RKO (cell line): ENCODE measurements at places on chromosomes 6 and 20.

GRCh38 chr20:14055127-14055742 lies 59.9 kb downstream of the MACROD2 start:
- peak; percentile 80 for DNase-seq

GRCh38 chr6:92047152-92047850 lies 1372.1 kb downstream of the EPHA7 start:
- no peak for DNase-seq

DNA sequence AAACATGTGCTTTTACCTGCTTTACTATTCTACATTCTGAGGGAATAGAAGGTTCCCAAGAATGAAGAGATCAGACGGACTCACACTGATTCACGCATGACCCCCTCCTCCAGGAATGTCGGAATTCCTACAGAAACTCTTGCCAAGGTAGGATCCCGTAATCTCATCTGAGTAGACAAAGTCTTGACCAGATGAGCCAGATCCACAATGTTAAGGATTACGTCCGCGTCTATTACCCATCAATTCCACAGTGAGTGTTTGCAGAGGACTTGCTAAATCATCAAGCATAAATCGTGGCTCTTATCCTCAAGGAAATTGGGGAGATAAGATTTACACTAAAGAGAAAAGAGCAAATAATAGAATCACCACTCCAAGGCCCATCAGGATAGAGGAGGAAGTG lies 245.9 kb upstream of the FOXQ1 start:
- no peak for DNase-seq

DNA sequence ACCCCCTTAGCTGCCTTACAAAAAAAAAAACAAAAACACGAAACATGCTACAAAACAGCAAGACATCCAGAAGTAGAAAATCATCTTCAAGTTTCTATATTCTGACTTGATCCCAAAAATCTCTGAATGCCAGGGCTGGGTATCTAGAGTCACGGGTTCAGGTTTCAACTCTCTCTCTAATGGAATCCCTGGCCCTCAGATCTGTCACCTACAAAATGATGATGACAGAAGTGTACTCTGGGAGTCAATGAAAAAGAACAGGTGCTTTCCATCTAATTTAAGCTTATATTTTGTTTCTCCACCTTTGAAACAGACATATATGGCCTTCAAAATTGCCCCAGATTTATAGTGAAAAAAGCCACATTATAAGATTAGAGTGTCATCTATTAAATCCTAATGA lies 18.3 kb downstream of the RTN4IP1 start:
- no peak for DNase-seq

DNA sequence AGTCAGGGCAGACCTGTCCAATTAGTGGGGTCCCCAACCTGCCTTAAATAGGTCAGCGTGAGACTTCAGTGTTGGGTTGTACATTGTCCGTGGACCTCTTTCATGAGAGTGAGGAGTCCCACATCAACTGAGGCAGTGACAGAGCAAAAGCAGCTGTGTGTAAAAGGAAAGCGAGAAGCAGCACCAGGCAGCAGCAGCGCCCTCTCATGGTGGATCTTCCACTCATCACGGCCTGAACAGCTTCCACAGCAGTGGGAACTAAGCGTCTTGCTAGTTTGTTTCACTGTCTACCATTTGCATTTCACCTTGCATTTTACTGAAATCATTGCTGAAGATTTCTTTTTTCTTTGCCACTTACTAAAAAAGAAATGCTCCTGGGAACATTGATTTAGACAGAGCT lies 333.8 kb downstream of the PKHD1 start:
- no peak for DNase-seq

DNA sequence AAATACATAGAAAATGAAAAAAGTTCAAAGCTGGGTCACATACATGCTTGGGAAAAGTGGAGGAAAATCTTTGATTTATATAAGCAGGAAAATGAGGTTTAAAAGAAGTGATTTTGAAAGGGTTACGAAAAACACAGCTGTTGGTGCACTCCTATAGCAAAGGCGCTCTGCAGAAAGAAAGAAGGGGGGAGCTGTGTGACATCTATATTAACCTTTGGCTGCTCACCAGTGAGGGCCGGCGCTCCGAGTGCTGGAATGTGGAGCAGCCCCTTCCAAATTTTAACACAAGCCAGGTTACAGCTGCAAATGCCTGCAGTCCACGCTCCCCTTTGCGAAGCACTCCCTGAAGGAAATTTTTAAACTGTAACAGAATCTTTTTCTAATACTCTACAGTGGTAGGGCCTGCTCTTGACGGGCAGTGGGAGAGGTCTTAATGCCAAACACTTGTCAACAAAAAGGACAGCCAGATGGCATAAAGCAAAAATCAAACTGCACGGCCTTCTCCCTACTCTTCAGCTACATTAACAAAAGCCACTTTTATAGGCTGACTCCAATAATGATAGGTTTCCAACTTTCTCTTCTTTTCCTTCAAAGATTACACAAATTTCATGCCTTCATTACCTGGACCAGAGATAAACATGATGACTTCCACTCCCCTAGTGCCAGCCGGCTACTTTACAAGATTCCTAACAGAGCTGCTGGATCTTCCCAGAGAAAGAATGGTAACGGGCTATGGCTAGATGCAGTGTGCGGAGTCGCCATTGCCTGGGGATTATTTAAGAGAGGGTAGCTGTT lies 4.8 kb downstream of the BMP7 start:
- no peak for DNase-seq

DNA sequence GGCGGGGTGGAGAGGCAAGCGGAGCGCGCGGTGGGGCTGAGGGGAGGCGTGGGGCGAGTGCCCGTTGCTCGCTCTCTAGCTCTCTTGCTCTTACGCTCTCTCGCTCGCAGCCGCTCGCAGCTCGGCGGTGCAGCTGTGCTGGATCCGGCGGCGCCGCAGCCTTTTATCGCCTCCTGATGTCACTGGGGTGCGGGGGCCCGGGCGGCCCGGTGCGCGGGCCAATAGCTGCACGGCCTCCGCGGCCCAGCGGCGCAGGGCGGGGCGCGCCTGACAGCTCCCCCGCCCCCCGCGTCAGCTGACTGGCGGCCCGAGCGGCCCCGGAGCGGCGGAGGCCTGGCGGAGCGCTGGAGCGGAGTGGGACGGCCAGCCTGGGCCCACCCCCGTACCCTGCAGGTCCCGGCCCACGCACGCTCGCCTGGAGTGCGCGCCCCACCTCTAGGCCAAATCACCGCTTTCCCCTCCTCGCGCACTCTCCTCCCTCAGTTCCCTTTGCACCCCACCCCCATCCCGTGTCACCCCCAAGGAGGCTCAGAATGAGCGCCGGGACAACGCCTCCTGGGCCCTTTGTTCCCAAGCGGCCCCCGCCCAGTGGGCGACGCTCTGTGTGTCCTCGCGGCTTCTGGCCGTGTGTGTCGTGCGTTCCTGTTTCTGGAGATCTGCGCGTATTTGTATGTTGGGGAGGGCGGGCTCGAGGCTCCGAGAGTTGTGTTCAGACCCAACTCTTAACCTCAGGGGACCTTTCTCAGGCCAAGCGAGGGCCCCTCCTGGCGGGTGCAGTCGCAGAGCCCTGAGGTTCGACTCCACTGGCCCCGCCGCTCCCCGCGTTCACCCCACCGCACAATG lies at the start of gene MAFB:
Gene MAFB (minus strand): TSS at position 137 of the 843 bp plus-strand sequence. CDS start 386 bp downstream, outside the sequence.
- DNase-seq, result no peak

- DNase-seq, result no peak
Measured at GRCh38 chr20:57200882-57201695, 65.4 kb downstream of the BMP7 start.

- DNase-seq, result peak; percentile 58
Measured at GRCh38 chr6:168060521-168060931, 18.5 kb downstream of the FRMD1 start.

GRCh38 chr6:29810371-29810770 lies 17.3 kb upstream of the HLA-G start:
- DNase-seq, result no peak

GRCh38 chr6:126113261-126113660 lies 126.9 kb downstream of the TRMT11 start:
- no peak for DNase-seq

GRCh38 chr6:143248359-143248758 lies 187.7 kb downstream of the AIG1 start:
- DNase-seq, result no peak

- DNase-seq, result no peak
Measured at GRCh38 chr6:80547827-80548226, 441.4 kb downstream of the BCKDHB start.

DNA sequence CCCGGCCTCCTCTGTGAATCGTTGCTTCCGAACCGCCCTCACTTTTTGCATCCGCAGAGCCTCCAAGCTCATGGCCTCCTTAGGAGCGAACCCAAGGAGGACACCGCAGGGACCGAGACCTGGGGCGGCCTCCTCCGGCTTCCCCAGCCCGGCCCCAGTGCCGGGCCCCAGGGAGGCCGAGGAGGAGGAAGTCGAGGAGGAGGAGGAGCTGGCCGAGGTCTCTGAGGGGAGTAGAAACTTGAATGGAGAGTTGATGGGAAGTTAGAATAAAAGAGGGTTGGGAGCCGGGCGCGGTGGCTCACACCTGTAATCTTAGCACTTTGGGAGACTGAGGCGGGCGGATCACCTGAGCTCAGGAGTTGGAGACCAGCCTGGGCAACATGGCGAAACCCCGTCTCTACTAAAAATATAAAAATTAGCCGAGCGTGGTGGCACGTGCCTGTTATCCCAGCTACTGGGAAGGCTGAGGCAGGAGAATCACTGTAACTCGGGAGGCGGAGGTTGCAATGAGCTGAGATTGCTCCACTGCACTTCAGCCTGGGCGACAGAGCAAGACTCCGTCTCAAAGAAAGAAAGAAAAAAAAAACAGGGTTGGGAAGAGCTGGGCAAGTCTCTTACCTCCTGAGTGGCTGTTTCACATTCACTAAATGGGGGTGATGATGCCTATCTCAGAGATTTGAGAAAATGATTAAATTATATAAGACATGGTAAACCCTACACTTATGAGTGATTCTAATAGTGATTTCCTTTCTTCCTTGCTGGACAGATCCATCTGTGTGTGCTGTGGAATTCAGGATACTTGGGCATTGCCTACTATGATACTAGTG lies 805 bp downstream of the MSH5 start:
- DNase-seq, result peak; percentile 43

DNA sequence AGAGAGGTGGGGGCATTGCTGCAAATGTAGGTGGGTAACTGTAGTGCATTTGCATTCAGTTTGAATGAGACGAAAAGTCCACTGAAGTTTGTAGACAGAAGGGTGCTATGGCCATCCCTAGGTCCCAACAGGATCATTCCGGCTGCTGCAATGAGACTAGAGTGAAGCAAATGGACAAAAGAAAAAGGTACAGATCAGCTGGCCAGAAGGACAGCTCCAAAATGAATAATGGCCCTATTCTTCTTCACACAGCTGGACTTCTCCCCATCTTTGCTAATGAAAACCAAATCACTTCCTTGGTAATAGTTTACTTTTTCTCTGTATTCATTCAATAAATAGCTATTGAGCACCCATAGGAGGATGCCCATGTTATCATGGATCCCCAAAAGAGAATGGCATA lies 56.4 kb upstream of the TPD52L1 start:
- no peak for DNase-seq

DNA sequence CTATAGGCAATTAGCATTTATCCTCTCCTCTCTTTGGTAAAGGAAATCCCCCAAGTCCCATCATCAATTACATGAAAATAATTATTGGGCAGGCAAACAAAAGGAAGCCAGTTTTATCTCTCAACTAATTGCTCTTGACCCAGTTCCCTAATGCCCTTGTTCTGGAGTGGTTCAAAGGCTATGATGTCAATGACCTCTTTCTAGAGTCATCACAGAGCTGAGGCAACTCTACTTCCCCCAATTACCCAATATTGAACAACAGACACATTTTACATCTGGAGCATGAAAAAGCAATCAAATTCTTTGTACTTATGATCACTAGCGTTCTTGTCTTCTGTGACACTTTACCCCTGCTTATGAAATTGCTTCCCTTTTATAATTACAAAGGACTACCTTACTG lies 43.5 kb downstream of the NT5E start:
- no peak for DNase-seq

DNA sequence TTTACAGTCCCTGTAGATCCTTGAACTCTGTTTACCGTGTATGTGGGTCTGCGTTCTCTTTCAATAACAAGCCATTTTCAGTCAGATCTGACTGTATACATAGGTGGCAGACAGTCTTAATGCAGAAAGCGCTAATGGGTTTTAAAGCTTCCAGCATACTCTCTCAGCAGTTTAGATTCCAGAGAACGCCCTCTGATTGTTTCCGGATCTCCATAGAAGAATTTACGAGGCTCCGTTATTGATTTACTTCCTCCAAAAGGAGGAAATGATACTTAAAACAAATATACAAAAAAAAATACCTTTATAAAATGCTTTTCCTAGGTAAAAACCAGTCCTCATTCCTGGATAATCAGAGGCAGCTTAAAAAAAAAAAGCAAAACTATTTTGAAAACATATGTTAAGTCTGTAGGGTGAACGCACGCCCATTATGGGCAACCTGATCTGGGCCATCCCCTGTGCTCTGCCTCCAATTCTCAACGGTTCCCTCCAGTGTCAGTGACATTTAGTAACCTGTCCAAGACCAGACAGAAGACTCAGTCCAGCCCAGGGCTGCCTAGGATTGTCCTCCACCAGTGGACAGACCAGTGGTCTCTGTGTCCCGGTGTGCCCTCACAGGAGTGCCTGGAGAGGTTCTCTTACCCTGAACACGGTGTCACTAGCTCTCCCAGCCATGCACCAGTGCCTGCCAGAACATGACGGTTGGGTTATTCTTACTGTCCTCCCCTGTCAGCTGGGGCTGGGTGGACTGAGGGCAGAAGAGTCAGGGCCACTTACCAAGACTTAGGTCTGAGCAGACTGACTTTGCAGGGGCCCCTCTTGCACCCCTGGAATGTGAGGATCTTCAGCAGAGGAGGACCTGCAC lies 217.3 kb downstream of the ARID1B start:
- DNase-seq, result no peak

GRCh38 chr6:73800997-73801396 lies 105.0 kb downstream of the CD109 start:
- no peak for DNase-seq

DNA sequence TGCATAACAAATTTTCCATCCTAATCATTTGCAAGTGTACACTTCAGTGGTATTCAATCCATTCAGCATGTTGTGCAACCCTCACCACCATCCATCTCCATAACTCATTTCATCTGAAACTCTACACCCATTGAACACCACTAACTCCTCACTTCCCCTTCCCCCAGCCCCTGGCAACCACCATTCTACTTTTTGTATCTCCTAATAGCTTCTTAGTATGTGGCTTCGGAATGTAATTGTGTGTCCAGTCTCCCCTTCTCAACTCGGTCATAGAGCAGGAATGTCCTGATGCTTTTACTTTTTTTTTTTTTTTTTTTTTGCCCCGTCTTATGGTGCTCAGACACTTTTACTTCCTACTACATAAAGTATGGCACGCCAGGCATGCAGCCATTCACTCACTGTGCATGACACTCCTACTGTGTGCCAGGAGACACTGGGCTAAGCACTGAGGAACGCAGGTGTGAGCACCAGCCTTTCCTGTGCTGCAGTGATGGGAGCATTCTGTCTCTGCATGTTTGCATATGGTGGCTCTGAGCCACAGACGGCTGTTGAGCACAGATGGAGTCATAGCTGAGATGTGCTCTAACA lies 15.3 kb downstream of the HCK start:
- peak; percentile 39 for DNase-seq

DNA sequence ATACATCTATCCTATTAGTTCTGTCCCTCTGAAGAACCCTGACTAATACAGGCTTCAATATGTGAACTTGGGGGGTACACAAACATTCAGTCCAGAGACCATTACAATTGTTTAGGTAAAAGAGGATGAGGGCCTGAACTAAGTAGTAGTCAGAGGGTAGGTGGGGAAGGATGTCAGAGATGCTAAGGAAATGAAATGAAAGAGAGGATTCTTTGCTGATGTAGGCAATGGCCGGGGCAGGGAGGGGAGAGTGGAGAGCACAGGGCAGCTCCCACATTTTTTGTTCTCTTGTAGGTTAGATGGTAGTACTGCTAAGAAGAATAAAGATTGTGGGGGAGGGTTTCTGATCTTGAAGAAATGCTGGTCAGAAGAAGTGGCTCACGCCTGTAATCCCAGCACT lies 60.8 kb downstream of the SOX4 start:
- no peak for DNase-seq
